ENCODE measurements at places on chromosomes 7 and 10.

GRCh38 chr7:129417073-129417472 is 17.2 kb upstream of the STRIP2 start:
- DNase-seq = no peak

- no peak for DNase-seq
Measured at GRCh38 chr10:121664671-121665070, 66.4 kb upstream of the FGFR2 start.

DNA sequence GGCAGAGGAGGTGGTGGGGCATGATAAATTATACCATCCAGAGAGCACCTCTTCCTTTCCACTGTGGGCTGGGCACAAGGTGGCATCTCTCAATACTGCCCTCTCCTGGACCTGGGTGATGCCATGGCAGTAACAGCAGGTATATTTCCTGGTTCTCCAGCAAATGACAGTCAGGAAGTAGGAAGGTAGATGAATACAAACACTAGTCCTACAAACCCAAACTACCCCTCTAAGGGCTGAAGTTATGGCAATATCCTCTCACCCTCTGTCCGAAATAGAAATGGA is 1004.9 kb downstream of the KCNMA1 start:
- DNase-seq = no peak

- DNase-seq = no peak
Measured at GRCh38 chr10:22475651-22476600, 130.6 kb downstream of the SPAG6 start.

DNA sequence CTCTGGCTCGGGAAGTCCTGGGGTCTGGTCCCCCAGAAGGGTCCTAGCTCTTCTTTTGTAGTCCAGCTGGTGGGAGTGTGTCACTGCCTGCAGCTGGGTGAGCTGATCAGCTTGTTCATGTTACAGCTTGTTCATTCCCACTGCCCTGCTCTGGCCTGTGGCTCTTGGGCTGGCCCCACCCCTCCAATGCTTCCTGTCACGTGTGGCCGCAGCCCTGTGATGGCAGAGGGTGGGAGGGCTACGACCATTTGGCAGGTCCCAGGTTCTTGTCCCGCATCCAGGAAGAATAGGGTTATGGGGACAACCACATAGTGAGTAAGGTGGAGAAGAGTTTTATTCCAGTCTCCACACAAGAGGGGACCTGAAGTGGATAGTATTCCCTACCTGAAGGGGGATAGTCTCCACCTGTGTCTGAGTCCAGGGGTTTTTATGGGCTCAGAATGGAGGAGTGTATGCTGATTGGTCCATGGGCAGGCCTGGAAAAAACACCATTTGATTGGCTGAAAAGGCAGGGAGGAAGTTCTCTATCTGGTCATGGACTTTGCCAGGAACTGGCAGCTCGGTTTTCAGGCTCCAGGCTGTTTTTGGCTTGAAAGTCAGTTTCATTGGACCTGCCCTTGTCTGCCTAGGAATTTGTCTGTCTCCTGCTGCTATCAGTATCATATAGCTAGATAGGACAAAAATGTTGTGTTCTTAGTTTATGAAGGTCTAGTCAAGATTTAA is 13.1 kb downstream of the SDHAF3 start:
- no peak for DNase-seq

DNA sequence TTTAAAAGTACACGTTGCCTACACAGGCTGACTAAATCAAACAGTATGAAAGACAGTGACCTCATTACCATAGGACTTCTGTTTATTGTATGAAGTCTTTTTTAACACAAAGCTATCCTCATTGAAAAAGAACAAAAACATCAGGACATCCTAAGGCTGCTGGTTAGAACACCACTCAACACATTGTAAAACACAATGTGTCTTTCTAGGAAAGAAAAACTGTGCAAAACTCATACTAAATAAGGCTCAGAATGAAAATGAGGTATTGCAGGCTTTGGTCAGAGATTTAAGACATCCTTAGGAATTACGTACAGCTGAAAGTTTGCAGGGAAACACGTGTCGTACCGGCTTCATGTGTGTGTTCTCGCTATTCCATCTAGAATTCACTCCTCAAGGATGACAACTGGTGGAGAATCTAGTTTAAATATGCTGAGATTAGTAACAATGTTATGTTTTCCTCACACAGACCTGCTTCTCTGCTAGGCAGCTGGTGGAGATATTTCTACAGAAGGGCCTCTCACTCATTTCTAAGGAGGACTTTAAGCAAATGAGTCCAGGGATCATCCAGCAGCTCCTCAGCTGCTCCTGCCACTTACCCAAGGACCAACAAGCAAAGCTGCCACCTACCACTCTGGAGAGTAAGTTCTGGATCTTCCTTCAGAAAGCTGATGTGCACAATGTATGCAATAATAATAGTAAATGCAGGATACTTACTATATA is 29.3 kb downstream of the SLC39A12 start:
- DNase-seq = no peak

DNA sequence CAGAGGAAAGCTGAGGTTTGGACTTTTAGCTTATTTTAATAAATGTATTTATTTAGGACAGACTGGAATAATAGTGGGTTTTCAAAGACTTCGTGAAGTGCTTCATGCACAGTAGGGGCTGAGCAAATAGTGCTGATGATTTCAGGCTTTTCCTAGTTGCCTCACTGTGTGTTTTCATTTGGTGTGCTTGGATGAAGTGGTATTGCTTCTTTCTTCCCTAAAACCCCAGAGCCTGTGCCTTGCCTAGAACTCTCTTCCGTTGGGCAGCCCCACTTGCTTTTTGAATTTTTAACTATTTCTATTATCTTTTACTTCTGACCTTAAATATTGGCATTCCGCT is 49.6 kb downstream of the ARID5B start:
- no peak for DNase-seq

GRCh38 chr7:4713183-4713784 is 31.2 kb downstream of the FOXK1 start:
- DNase-seq = no peak

DNA sequence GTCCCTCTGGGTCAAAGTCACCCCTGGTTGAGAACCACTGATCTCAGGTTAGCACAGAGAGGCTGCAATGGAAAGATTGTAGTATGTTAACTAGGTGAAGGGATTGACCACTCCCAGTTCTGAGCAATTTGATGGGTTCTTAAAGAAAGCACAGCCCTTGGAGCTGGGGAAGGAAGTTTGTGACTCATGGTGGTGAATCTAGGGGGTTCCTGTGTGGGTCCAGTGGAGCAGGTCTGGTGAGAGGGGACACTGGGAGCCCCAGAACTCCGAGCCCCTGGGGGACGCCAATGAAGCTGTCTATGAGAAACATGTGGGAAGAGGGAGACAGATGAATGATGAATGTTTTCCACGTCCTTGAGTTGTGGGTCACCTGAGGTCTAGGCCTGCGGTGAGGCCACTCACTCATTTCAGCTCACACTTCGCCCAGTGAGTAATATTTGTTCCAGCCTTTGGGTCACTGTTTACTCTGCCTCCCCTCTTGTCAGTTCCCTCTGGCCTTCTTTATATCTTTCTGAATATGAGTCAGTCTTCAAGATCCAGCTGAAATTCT is 341.9 kb downstream of the LRMDA start:
- DNase-seq = no peak

Data from cerebellar nuclear complex (tissue), 1 donor.